ENCODE measurements at places on chromosomes 13 and 19. TPM values are rescaled to one million over a fixed set of nuclear protein-coding genes. Genes with fewer than 3 reads are reported as not detected.

- no peak for DNase-seq
Observed at GRCh38 chr13:97879646-97880310, 73.7 kb upstream of the IPO5 start.

DNA sequence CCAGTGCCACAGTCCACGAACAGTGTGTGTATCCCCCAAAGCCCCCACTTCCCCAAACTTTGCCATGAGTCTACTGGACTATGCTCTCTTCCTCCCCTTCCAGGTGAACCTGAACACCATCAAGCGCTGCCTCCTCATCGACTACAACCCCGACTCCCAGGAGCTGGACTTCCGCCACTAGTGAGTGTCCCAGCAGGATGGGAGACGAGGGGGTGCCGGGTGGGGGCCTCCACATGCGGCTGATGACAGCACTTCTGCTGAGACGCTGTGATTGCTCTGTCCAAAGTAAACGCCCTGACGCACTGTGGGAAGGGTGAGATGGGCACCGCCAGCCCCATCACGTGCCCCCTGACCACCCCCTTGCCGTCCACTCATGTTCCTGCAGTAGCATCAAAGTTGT, 2.0 kb upstream of the P2RY11 start:
- DNase-seq, result no peak

The ZSCAN5A gene
- total RNA-seq, result 4.1 TPM

- DNase-seq, result no peak
Observed at GRCh38 chr13:46531953-46532352, 21.0 kb upstream of the LRCH1 start.

GRCh38 chr13:22102271-22102670, 431.4 kb downstream of the FGF9 start:
- DNase-seq, result no peak

GRCh38 chr13:49669735-49670309, 21.5 kb downstream of the EBPL start:
- no peak for DNase-seq

DNA sequence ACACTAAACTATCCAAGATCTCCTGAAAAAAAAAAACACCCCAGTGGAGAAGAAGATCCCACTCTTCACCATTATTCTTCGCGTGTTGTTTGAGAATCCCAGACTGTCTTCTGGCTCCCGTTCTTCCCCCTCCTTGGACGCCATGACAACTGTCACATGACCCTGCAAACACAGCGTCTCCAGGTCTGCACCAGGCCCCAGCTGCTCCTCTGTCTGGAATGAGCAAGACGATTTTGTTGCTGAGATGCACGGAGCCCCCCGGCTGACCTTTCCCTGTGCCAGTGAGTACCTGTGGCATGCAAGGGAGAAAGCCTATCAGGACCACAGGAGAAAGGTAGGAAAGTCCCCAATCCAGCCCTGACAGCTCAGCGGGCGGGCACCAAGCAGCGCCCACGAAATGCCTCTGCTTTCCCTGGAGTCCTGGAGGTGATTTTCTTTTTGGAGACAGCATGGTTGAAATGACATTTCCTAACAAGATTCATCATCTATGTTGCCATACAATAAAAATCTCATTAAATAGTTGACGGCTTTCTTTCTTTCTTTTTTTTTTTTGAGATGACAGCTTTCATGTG, at the start of gene CFAP97D2:
TSS of gene CFAP97D2 (plus strand) at position 171 of the 572 bp plus-strand sequence. CDS start at position 245, 74 bp downstream.
- no peak for DNase-seq

- no peak for DNase-seq
Observed at GRCh38 chr13:97588993-97589392, 155.0 kb downstream of the RAP2A start.

DNA sequence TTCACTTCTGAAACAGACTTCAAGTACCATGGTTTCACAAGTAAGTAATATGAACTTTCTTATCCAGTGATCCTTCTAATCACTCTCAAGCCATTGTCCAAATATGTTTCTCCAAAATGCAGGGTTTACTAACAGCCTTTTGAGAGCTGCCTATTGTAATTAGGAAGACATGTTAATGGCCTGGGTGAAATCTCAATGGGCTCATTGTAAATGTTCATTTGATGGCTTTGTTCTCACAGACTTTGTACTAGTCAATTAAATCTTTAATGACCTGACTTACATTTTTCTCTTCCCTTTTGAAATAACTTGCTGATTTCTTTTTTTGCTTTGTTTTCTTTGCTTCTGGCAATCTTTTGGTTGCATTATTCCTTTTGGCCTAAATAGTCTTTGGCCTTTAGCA, 444.8 kb downstream of the LIG4 start:
- DNase-seq, result no peak

GRCh38 chr13:92657565-92657964, 569.0 kb upstream of the GPC6 start:
- DNase-seq, result no peak

The ZNF77 gene
- 11.2 TPM for total RNA-seq

DNA sequence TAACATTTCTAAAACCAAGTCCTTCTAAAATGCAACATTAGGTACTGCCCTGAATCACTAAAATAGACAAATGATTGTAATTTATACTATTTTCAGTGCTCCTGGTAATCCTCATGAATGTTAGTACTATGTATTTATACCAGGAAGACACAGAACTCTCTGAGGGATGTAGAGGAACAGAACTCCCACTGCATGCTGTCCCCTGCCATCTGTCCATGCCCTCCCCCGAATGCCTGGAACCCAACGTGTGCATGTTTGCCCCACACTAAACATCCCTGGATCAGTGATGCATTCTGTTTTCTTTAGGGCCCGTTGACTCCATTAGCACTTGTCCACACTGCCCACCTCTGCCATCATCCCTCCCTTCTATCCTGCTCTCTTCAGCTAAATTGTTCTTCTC, 26.5 kb downstream of the ENOX1 start:
- no peak for DNase-seq

- no peak for DNase-seq
Observed at GRCh38 chr19:27846944-27847343, 1366.0 kb downstream of the UQCRFS1 start.

GRCh38 chr19:4781801-4782200, 9.7 kb upstream of the FEM1A start:
- no peak for DNase-seq

The ZNF486 gene
- total RNA-seq, result 13.4 TPM

GRCh38 chr13:40399756-40400155, 266.7 kb downstream of the FOXO1 start:
- no peak for DNase-seq

- DNase-seq, result no peak
Observed at GRCh38 chr13:31092646-31093045, 69.1 kb downstream of the HSPH1 start.

GRCh38 chr13:49410006-49410405, 33.9 kb downstream of the CAB39L start:
- no peak for DNase-seq

The RFPL4A gene
- total RNA-seq, result not detected

GRCh38 chr13:21594715-21595545, 9.0 kb downstream of the MICU2 start:
- DNase-seq, result no peak

- DNase-seq, result no peak
Observed at GRCh38 chr19:291561-292280, 518 bp upstream of the PLPP2 start.

Data from activated naive CD4-positive, alpha-beta T cell treated with anti-CD3 and anti-CD28 coated beads, Interleukin-2, amount 50 U/mL, for 72 hours (primary cell).